Activated CD8-positive, alpha-beta memory T cell treated with anti-CD3 and anti-CD28 coated beads for 48 hours (primary cell): ENCODE measurements at places on chromosomes 6 and 20.

GRCh38 chr6:116176596-116176995 lies 50.7 kb upstream of the COL10A1 start:
- no peak for DNase-seq

DNA sequence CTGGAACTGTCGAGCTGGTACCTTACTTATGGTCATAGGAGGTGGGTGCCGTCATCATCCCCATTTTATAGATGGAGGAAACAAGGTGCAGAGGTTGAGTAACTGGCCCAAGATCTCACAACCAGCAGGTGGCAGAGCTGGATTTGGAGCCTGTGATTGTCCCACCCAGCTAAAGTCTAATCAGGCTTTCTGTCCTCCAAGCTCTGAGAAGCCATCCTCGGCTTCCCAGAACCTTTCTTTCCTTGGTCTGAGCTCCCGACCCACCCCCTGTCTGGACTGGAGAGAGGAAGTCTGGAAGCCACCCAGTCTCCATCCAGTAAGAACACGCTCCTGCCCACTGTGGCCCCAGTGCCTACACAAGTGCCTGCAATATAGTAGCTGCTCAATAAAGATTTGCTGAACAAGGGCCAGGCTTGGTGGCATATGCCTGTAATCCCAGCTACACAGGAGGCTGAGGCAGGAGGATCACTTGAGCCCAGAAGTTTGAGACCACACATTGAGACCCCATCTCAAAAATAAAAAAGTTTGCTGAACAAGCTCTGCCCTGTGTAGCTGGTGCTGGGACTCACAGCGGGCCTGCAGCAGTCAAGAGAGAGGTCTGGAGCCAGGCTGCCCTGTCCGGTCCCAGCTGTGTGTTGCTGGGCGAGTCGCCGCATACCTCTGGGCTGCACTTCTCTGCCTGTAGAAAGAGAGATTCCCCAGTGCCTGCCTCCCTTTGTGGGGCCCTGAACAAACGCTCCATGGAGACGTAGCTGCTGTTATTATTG lies 32.5 kb upstream of the DLGAP4 start:
- DNase-seq: no peak

DNA sequence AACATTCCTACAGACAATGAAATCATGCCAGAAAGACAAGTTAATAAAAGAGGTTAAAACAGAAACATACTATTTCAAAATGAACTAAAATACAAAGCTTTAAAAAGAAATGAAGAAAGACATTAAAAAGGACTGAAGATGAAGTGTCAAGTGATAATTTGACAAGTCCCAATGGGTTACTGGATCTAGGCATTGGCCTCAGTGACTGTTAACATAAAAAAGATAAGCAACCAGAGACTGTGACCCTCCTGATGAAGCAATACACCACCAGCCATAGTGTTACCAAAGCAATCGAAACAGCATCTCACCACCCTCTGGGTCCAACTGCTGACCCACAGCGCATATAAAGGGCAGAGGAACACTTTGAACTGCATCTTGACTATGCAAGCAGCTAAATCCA lies 130.3 kb downstream of the FIG4 start:
- no peak for DNase-seq

GRCh38 chr6:155449450-155450239 lies 6.0 kb downstream of the NOX3 start:
- no peak for DNase-seq

- no peak for DNase-seq
Observed at GRCh38 chr20:46171909-46172308, 53.8 kb downstream of the CD40 start.

- DNase-seq: no peak
Observed at GRCh38 chr6:49923826-49924225, 40.1 kb downstream of the DEFB114 start.

GRCh38 chr6:123526128-123526527 lies 110.6 kb downstream of the TRDN start:
- no peak for DNase-seq
